ENCODE measurements at places on chromosomes 11 and 22.

DNA sequence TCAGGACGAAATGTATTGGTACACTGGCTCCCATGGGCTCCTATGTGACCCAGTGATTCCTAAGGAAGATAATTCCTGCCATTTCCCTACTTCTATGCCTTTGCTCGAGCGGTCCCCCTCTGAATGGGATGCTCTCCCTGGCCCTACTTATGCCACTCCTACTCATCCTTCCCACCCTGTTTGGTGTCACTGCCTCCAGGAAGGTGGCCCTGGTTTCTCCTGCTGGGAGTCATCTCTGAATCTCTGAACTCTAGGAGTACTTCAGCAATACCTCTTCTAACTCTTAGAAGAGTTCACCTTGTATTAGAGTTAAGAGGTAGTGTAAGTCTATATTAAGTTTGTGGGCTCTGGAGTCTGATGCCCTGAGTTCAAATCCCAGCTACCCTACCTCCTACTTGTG is 35.5 kb upstream of the LRRC55 start:
- no peaks in the 10 kb centered on the region for H3K27me3 ChIP-seq
- no peak overlapping the region for H3K27ac ChIP-seq
- no peak for DNase-seq
- H3K4me3 ChIP-seq, result no peak overlapping the region
- no peaks in the 10 kb centered on the region for H3K4me1 ChIP-seq

DNA sequence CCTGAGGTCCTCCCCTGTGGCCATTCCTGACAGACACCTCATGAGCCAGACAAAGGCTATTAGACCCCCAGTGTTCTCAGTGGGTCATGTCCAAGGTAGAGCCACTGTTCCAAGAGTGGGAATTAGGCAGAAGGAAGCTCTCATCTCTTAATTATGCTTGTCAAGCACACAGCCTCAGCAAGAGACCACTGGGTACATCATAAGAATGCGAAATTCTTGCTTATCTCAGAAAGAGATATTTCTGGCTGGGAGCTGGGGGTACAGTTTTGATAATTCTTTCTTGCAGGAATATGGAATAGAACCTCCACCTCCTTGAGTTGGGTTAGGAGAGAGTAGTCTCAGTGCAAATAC is 1280.0 kb upstream of the CNTN5 start:
- no peak overlapping the region for H3K27ac ChIP-seq
- DNase-seq, result no peak
- H3K27me3 ChIP-seq, result no peaks in the 10 kb centered on the region
- no peaks in the 10 kb centered on the region for H3K36me3 ChIP-seq
- H3K4me1 ChIP-seq, result no peaks in the 10 kb centered on the region
- no peak overlapping the region for H3K4me3 ChIP-seq

GRCh38 chr11:128632141-128632791 is 44.9 kb upstream of the ETS1 start:
- no peaks in the 10 kb centered on the region for H3K36me3 ChIP-seq

DNA sequence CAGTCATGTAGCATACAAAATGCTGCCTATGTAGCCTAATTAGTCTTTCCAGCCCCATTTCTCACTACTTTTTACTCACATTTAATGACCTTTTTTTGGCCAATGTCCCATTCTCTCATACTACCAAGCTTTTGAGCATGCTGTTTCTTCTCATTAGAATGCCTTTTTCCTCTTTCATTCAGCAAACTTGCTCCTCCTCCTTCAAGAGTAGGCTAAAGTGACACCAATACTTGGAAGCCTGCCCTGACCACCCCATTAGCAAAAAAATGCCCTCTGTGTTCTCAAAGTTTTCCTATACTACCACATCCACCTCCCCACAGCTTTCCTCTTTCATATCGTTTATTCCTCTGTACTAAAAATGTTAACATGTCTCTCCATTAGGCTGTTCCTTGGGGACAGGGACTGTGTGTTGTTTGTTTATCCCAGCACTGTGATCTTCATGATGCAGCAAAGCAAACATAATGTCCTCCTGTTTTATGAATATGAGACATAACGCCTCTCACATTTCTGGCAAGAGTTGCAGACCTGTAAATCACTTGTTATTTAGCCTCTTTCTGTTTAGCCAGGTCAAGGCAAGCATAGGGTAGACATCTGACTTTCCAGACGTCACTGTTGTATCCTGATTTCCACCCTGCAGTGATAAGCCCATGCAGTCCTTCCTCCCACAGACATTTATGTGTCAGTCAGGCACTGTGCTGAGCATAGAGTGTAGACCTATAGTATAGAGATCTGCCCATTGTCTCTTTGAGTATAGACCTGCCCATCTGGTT is 62.0 kb upstream of the UCP3 start:
- H3K27me3 ChIP-seq, result no peaks in the 10 kb centered on the region
- no peak for DNase-seq
- no peaks in the 10 kb centered on the region for H3K36me3 ChIP-seq
- no peak overlapping the region for H3K27ac ChIP-seq

- DNase-seq, result no peak
- no peak overlapping the region for H3K27ac ChIP-seq
- no peaks in the 10 kb centered on the region for H3K36me3 ChIP-seq
- no peak overlapping the region for H3K4me3 ChIP-seq
- peaks cover 14% of the 10 kb centered on the region for H3K4me1 ChIP-seq
Observed at GRCh38 chr11:121328967-121329679, 36.6 kb downstream of the SC5D start.

DNA sequence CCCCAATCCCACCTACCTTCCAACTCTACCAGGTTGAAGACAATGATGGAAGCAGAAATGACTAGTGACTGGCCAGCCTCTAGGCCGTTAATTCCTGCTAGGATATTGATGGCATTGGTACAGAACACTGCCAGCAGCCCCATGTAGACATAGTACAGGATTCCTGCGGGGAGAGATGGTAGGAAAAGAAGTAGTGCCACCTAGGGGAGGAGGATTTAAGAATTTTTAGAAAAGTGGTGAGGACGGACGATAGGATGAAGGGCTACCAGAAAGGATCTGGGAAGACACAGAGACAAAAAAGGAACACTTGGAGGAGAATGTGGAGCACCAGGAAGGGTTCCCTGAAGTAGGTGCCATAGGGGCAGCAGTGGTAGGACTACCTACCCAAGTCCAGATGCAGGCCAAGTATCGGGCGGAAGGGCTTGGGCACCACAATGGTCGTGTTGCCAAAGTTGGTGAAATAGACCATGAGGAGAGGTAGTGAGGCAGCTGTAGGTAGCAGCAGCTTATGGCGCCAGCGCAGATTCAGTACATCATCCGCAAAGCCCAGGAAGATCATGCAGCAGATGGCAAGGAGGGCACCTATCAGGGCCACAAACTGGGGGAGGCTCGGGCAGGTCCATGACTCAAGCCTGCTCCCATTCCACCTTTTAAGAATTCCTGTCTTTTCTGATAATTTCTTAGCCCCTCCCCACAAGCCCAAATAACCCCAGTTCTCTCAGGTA is 1.2 kb downstream of the DPAGT1 start:
- H3K4me1 ChIP-seq, result peaks cover 32% of the 10 kb centered on the region
- peak overlapping the region; percentile 85 for H3K4me3 ChIP-seq
- H3K36me3 ChIP-seq, result no peaks in the 10 kb centered on the region
- H3K27me3 ChIP-seq, result no peaks in the 10 kb centered on the region
- H3K27ac ChIP-seq, result no peak overlapping the region
- DNase-seq, result no peak

DNA sequence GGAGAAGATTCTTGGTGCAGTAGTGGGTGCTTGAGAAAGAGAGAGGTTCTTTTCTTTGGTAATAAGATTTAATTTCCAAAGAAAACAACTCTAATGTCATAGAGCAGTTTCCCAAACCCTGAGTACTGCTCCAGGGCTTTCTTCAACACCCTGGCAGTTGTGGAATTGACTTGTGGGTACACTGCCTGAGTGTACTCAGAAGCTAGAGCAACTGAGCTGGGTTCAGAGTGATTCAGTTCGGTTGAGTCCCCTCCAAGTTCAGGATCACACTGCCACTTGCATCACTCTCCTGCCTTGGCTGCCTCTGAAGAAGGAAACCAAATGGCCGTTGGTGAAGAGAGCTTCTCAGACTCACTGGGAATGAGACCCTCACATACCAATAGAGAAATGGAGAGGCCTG is 5.3 kb downstream of the DMC1 start:
- H3K4me1 ChIP-seq, result peaks cover 9% of the 10 kb centered on the region
- no peaks in the 10 kb centered on the region for H3K27me3 ChIP-seq
- H3K4me3 ChIP-seq, result no peak overlapping the region
- H3K36me3 ChIP-seq, result no peaks in the 10 kb centered on the region
- no peak for DNase-seq
- no peak overlapping the region for H3K27ac ChIP-seq

DNA sequence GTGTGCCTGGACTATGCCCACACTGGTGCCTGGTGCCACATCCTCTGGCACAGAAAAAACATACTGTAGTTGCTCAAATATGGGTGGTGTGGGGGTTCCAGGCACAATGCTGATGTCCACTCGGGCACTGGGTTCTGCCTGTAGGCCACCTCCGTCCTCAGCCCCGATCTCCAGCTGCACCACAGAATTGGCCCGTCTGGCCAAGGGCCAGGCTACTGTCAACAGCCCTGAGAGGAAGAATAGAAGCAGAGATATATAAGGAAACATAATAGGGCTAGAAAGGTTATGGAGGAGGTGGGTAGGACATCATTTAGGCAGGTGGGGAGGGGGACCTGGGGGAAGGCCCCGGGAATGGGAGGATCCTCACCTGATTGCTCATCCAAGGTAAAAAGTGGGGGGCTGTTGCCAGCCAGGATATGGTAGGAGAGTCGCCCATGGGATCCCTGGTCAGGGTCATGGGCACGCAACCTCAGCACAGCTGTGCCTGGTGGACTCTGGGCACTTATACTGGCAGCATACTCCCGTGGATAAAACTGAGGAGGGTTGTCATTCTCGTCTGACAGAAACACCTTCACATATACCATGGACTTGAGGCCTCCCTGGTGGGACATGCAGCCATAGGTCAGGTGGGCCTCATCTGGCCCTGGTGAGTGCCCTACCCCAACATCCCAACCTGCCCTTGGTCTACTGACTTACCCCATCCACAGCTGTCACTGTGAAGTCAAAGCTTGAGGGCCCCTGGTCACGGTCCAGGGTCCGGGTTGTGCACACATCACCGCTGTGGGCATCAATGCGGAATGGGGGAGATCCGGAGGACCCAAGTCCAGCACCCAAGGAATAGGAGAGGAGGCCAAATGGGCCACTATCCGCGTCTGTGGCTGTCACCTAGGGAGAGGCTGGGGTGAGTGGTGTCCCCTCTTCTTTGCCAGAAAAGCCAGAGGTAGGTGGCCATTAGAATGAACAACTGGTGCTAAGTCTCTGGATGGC is 14.5 kb upstream of the TPP1 start:
- no peaks in the 10 kb centered on the region for H3K27me3 ChIP-seq
- peaks cover 7% of the 10 kb centered on the region for H3K4me1 ChIP-seq
- no peak overlapping the region for H3K4me3 ChIP-seq
- H3K36me3 ChIP-seq, result no peaks in the 10 kb centered on the region

DNA sequence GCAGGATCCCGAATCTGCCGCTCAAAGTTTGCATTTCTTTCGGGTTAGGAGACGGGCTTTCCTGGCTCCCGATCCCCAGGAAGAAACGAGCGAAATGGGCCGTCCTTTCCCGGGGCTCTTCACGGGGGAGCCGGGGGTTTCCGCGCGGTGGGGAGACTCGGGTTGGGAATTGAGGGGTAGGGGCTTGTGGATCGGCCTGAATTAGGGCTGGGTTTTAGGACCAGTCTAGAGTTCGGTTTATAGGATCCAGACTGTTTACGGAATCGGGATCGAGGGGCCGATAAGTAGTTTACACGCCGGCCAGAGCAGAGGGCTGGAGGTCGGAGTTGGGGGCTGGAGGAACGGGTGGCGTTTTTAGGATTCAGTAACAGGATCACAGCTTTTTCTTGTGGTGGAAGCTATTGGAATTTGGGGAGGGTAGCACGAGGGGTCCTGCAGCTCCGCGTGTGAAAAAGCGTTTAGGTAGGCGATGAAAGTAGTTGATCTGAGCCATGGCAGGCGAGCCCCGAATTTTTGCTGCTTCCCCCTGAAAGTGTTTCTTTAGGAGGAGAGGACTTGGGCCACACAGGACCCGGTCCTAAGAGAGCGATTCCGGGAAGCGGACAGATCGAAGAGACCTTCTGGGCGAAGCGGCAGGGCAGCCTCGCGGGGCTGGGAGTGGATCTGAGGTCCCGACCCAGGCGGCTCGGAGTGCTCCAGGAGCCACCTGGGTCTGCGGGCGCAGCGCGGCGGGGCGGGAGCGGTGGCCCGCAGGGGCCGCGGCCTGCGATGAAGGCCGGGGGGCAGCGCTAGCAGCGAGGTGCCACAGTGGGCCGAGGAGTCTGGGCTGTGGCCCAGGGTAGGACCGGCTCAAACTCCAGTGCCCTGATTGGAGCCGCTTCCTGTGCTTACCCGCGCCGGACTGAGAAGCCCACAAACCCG is 1.6 kb downstream of the PKNOX2 start:
- H3K4me1 ChIP-seq, result peaks cover 28% of the 10 kb centered on the region
- DNase-seq, result no peak
- H3K27me3 ChIP-seq, result no peaks in the 10 kb centered on the region
- H3K27ac ChIP-seq, result peak overlapping the region; percentile 93

GRCh38 chr22:24583221-24584165 is 9.4 kb downstream of the LRRC75B start:
- H3K36me3 ChIP-seq, result no peaks in the 10 kb centered on the region
- no peak overlapping the region for H3K4me3 ChIP-seq
- peak overlapping the region; percentile 76 for H3K27ac ChIP-seq

GRCh38 chr11:123145220-123145619 is 49.8 kb downstream of the CLMP start:
- H3K27me3 ChIP-seq, result no peaks in the 10 kb centered on the region
- DNase-seq, result no peak
- H3K4me3 ChIP-seq, result no peak overlapping the region
- H3K4me1 ChIP-seq, result no peaks in the 10 kb centered on the region
- H3K36me3 ChIP-seq, result no peaks in the 10 kb centered on the region
- H3K27ac ChIP-seq, result no peak overlapping the region

DNA sequence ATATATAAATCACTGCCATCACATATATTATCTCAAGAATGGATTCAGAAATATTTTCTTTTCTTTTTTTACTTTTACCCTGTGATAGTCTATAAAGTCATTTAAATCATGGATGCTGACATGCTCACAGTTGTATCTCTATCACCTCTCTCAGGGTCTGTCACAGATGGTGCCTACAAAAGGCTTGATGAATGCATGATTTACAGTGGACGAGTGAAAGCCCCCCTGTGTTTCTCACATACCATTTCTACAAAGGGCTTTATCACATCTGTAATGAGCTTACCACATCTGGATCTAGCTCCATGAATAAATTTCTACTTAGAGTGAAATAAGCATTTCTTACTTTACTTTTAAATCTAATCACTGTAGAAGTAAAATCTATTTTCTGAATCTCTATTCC is 121.4 kb upstream of the CARD18 start:
- H3K4me3 ChIP-seq, result no peak overlapping the region
- no peak overlapping the region for H3K27ac ChIP-seq
- no peaks in the 10 kb centered on the region for H3K27me3 ChIP-seq
- no peak for DNase-seq
- H3K4me1 ChIP-seq, result no peaks in the 10 kb centered on the region

- no peaks in the 10 kb centered on the region for H3K27me3 ChIP-seq
- DNase-seq, result peak; percentile 53
- H3K4me3 ChIP-seq, result no peak overlapping the region
- H3K27ac ChIP-seq, result peak overlapping the region; percentile 73
- H3K4me1 ChIP-seq, result peaks cover 15% of the 10 kb centered on the region
Observed at GRCh38 chr11:68373815-68374501, 61.6 kb downstream of the LRP5 start.

All from testis (tissue), 5 donors.